ENCODE measurements at places on chromosomes 12 and 14. TPM values are rescaled to one million over a fixed set of nuclear protein-coding genes. Genes with fewer than 3 reads are reported as not detected.
A peak's percentile ranks its signal among the peaks of the same experiment; 100 is the strongest.

- DNase-seq = no peak
Observed at GRCh38 chr14:69501423-69501838, 16.9 kb downstream of the PLEKHD1 start.

DNA sequence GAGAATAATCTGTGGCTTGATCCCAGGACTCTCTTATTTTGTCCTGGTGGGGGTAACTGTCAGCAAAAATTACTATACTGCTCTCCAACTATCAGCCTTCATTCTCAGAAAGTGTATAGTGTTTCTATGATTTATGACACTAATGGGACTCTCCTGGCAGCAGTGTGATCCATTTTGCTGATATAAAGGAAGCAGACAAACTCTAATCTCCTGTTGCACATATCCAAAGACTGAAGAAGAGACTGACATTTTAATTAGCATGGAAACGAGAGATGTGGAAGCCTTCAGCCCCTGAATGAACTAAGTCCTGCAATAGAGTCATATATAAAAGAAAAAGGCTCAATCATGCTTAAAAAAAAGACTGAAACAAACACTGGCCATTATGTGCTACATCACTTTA, 127.8 kb upstream of the SSTR1 start:
- no peak for DNase-seq

DNA sequence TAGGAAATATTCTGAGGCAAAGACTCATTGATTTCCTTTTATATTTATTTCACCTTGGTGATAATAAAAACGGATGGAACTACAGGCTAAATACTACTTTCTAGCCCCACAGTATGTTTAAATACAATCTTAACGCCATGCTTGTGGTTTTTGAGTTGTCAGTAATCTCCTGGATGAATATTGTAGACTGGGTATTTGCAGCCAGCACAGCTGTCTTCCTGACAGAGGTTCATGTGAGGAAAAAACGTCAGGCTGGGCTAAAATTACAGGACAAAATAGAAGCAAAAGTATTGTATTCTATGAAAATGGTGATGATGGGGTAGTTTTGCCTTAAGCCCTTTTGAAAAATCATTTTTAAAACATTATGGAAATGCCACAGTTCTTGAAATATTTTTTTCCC, 140.9 kb downstream of the CCDC91 start:
- DNase-seq = no peak

The VWF gene
- 0.05 TPM for total RNA-seq

GRCh38 chr14:39228509-39229221, 5.0 kb upstream of the MIA2 start:
- DNase-seq = no peak

DNA sequence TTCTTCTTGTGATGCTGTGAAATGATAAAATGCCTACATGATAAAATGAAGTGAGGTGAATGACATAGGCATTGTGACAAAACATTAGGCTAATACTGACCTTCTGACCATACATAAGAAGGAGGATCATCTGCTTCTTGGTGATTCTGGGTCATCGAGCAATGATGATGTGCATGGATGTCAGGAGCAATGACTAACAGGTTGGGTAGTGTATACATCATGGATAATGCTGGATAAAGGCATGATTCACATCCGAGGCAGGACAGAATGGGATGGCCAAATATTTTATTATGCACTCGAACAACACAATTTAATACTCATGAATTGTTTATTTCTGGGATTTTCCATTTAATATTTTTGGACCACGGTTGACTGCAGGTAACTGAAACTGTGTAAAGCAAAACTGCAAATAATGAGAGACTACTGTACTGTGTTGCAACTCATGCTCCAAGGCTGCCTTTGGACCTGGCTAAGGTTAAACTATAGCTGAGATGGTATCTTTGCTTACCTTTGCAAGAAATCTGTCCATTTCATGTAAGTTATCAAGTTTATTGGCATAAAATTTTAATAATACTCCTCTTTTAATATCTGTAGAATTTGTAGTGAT, 7.6 kb upstream of the SLC25A21 start:
- DNase-seq = peak; percentile 63

DNA sequence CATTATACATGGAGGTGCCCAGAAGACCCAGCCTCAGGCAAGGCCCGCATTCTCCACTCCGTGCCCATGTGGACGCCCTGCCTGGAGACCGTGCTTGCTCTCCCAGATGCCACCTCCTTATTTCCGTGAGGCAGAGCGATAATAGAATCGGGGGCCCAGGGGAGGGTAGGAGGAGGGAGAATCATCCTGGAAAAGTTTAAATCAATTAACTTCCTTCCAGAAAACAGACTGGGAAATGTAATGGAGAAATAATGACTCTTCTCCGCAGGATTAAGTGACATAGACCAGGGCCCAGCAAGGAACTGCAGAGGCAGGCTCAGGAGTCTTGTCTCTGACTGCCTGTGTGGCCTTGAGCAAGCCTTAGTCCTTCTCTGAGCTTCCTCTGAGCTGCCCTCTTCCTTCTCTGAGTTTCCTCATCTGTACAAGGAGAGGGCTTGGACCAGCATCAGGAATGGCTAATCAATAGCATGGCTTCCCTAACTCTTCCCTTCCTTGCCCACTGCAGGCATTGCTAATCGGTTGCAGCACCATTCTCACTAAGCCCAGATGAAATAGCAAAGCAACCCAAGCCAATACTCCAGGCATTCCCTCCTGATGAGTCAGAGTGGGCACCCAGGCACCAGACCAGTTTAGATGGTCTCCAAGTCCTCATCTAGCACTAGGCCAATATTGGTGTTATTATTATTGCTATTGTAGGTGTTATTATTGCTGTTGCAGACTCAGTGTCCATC, 11.3 kb upstream of the FAM222A start:
- DNase-seq = no peak

DNA sequence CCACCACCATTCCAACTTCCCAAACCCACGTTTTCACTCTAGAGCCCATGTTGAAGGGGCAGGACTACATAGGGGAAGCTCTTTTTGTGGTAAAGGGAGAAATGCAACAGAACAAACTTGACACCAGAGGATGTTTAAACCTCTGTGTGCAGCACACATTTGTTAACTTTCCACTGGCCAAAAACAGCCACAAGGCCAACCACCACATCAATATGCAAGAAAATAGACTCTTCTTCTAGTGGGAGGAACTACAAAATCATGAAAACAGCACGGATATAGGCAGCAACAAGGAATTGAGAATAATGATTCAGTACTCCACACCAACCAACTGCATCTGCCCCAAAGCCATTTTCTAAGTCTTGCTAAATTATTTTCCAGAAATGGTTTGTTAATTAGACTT, 66.3 kb upstream of the CEP83 start:
- DNase-seq = no peak

DNA sequence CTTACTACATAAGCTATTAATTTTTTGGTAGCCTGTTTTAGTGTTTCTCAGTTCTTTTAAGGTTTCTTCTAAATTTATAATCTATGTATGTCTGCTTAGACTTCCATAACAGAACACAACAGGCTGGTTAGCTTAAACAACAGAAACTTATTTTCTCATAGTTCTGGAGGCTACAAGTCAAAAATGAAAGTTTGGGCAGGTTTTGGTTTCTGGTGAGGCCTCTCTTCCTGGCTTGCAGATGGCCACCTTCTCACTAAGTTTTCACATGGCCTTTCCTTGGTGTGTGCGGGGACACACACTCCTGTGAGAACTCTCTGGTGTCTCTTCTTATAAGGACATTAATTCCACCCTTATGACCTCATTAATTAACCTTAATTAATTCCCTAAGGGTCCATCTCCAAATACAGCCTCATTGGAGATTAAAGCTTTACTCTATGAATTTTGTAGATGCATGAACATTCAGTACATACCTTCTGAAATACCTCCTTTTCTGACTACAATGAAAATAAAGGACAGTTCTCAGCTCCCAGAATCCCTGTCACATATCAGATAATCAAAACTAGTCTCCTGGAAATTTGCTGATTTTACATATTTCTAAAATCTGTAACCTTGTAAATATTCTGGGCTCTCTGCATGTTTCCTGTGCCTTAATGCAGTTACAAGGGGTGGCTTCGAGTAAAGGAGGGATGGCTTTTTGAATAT, 23.2 kb upstream of the BMAL2 start:
- DNase-seq = no peak

GRCh38 chr14:96844857-96845570, 47.8 kb downstream of the VRK1 start:
- no peak for DNase-seq

- no peak for DNase-seq
Observed at GRCh38 chr12:25502596-25502995, 50.5 kb downstream of the LMNTD1 start.

GRCh38 chr12:67632005-67632404, 16.5 kb upstream of the DYRK2 start:
- no peak for DNase-seq

DNA sequence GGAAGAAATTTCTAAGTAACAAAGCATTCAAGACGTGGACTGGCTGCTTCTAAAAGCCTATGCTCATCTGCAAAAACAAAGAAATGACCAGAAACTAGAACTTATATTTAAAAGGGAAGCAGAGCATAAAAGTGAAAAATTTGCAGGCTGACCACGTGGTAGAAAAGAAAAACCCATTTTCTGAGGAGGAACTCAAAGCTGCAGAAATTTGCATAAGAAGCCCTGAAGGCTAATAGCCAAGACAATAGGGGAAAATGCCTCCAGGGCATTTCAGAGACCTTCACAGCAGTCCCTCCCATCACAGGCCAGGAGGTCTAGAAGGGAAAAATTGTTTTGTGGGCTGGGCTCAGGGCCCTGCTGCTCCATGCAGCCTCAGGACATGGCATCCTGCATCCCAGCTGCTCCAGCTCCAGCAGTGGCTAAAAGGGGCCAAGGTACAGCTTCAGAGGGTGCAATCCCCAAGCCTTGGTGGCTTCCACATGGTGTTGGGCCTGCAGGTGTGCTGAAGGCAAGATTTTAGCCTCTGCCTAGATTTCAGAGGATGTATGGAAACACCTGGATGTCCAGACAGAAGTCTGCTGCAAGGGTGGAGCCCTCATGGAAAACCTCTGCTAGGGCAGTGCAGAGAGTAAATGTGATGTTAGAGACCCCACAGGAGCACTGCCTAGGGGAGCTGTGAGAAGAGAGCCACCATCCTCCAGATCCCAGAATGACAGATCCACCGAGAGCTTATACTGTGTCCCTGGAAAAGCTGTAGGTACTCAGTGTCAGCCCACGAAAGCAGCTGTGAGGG, 55.5 kb downstream of the CHGA start:
- no peak for DNase-seq

DNA sequence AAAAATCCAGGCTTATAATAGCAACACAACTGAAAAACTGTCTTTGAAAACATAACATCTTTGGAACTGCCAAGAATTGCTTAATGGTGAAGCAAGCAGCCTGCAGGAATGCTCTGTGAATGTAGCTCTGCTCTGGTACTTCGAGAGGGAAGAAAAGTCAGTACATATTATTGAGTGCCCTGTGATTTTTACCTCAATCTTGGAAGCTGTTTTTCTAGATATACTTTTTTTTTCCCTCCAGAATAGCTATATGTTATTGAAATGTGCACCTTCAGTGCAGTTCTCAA, 508.1 kb downstream of the PCNX1 start:
- DNase-seq = peak; percentile 72

- DNase-seq = peak; percentile 46
Observed at GRCh38 chr12:67161322-67161918, 107.7 kb upstream of the CAND1 start.

- no peak for DNase-seq
Observed at GRCh38 chr12:107660235-107660634, 25.4 kb upstream of the PWP1 start.

DNA sequence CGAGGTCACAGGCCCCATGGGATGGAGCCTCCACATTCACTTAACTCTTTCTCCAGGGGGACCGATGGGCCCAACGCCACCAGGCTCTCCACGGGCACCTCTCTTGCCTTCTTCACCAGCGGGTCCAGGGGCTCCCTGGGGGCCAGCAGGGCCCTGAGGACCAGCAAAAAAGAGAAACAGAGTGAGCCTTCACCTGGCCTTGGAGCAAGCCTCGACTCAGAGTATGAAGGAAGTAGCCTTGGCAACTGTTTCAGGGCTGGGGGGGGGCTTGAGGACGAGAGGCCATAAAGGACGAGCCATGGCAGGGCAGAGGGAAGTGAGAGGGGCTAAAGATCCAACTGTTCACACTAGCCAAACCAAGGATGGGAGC, 18.0 kb downstream of the COL2A1 start:
- DNase-seq = no peak

- DNase-seq = no peak
Observed at GRCh38 chr12:77619425-77619824, 211.3 kb upstream of the NAV3 start.

The KRT6A gene
- total RNA-seq = not detected

DNA sequence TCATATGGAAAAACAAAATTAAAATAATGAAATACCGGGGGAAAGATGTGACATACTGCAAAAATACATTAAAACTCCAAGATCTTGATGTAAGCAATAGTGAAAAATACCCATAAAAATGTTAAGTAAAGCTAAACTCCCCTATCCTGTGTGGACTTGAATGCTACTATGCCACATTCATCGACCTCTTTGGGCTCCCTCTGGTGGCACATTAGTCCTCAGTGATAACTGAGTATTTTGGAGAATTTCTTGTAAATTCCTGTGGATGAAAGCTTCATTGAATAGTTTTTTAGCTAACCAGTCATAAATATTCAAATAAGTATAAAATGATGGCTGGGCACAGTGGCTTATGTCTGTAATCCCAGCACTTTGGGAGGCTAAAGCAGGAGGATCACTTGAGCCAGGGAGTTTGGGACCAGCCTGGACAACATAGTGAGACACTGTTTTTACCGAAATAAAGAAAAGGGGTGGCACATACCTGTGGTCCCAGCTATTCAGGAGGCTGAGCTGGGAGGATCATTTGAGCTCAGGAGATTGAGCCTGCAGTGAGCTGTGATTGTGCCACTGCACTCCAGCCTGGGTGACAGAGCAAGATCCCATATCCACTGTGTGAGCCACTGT, 42.4 kb upstream of the SGPP1 start:
- DNase-seq = peak; percentile 57

- no peak for DNase-seq
Observed at GRCh38 chr12:131385313-131386166, 325.4 kb upstream of the SFSWAP start.

The PRH1 gene
- 9.4 TPM for total RNA-seq

DNA sequence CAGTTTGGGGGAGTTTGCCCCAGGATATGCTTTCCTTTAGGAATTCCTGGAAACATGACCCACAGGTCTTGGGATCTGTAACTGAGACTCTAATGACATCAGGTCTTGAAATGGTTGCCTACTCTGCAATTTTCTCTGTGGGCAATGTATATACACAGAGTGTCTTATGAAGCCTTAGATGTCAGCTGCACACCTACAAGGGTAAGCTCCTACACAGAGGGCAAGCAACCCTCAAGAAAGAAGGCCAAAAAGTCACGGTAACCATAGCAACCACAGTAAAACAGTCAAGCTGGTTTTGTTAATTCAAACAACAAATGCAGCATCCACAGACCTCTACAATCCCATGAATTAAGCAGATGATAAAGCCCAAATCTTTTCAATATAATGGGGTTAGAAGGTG, 293.0 kb downstream of the SSPN start:
- no peak for DNase-seq

Measured in HFFc6 (cell line).